ENCODE measurements at places on chromosomes 1 and 21.
A peak's percentile ranks its signal among the peaks of the same experiment; 100 is the strongest.

GRCh38 chr1:205172729-205173366 lies 38.7 kb downstream of the DSTYK start:
- no peak for DNase-seq

- no peak for DNase-seq
Measured at GRCh38 chr1:244052016-244052727, 1.1 kb downstream of the ZBTB18 start.

GRCh38 chr21:33028773-33029384 lies 3.1 kb downstream of the OLIG2 start:
- no peak for DNase-seq

DNA sequence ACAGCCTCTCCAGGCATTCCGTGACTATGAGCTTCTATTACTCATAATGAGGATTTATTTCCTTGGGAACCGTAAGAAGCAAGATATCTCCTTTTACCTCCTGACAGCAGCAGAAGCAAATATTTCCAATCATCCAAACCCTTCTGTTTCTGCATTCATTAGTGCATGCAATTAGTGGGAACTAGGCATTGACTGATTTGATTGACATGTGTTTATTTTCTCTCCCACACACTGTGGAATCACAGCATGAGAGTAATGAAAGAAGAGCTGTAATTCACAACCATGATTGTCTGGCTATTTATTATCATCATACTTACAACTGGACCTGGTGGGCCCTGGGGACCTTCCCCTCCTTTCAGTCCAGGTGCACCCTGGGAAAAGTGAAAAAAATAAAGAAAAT lies 146.8 kb downstream of the COL11A1 start:
- no peak for DNase-seq

GRCh38 chr1:51652599-51652998 lies 35.7 kb downstream of the OSBPL9 start:
- no peak for DNase-seq

- DNase-seq, result no peak
Measured at GRCh38 chr1:56866656-56867055, 12.1 kb downstream of the C8A start.

GRCh38 chr1:155942578-155943141 lies 1.2 kb downstream of the RXFP4 start:
- DNase-seq, result no peak

DNA sequence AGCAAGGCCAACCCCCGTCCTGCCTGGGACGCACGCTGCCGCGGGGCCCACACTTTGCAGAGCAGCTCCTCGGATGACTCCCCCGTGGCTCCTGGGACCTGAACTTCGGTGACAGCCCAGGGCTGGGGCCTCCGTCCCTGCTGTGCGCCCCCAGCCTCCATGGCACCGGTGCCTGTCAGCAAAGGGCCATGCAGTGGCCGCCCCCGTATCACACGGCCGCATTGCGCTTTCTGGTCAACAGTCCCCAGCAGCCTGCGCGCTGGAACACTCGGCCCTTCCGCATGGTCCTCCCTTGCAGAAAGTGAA lies 18.0 kb downstream of the NADK start:
- no peak for DNase-seq

GRCh38 chr1:44664730-44665370 lies 9.4 kb downstream of the TMEM53 start:
- DNase-seq, result peak; percentile 18

GRCh38 chr1:4696161-4696745 lies 41.8 kb downstream of the AJAP1 start:
- DNase-seq, result no peak

- DNase-seq, result no peak
Measured at GRCh38 chr1:186129758-186130157, 245.3 kb downstream of the TPR start.

GRCh38 chr21:19844334-19844733 lies 1153.9 kb upstream of the NCAM2 start:
- no peak for DNase-seq

DNA sequence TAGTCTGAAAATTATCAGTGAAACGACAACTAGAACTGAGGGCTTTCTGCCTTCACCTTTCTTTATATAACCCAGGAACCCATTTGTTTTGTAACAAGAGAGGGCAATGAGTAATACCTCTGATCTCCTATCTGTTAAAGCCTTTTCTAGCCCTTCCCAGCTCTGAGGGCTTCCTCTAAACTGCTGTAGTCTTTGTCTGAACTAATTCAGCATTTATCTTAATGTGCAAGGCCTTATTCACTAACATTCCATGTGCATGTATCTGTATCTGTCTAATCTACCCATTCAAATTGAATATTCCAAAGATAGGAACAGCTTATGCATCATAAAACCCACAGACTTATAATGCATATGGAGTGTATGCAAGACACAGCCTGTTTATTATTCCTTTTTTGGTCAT lies 167.1 kb downstream of the LYPLAL1 start:
- DNase-seq, result no peak

DNA sequence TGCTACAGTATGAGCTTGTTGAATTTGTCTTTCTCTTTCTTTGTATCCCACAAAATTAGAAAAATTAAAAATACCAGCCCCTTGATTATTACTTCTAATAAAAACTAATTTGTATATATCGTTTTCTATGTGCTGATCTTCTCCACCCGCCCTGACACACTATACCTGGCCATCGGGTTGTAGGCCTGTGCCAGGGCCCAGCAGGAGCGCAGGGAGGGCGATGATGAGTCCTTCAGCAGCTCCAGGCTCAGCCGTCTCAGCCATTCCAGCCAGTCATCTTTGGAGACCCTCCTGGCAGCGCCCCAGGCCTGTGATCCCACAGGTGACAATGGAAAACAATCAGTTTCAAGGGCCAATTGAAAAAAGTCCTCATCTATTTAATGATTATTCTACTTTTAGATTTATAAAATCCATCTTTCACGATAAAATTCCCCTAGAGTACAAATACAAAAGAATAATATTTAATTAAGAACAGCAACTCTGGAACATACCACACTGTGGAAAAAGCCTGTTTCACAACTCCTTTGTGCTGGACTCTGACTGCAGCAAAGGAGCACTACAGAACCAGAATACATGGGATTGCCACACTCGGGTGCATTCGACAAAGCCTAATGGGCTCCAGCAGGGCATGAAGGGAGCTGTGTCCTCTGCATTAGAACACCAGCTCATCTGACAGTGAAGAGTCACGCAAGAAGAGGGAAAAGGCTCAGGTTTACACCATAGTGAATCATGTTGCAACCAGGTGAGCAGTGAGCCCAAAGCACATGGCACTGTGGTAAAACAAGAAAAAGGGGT lies 15.4 kb downstream of the ANGPTL7 start:
- DNase-seq, result no peak

- no peak for DNase-seq
Measured at GRCh38 chr1:36269408-36269838, 36.7 kb upstream of the SH3D21 start.

DNA sequence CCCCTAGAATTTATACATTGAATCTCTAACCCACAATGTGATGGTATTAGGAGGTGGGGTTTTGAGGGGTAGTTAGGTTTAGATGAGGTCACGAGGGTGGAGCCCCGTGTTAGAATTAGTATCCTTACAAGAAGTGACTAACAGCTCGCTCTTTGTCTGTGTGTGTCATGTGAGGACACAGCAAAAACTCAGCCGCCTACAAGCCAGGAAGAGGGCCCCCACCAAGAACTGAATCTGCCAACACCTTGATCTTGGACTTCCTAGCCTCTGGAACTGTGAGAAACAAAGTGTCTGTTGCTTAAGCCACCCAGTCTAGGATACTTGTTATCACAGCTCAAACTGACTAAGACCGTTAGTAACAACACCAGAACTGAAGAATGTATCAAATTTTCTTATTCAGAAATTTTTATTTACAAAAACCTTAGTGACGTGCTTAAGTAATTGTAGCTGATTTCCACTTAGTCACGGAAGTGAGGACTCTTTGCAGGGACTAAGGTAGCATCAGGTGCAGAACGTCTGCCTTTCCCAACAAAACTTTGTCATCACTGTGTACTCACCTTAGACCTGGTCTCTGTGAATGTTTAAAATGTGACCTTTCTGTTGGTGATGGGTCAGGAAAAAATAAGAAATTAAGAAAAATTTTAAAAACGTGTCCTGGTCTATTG lies 24.5 kb upstream of the LRRC8C start:
- peak; percentile 58 for DNase-seq

DNA sequence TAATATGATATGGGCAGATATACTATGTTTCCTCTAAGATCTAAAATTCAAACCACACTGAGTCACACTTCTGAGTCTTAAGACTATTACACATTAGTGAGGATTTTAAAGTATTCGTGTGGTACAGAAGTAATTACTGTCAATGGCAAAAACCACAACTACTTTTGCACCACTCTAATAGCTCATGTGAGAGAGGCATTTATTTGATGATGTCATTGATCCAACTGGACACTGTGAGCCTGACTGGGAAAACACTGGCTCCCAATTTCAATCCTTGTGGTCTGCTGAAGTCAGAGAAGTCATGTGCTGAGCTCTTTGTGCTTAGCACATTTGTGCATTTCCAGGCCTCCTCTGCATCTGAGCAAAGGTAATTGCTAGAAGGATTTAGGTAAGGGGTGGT lies 377.8 kb downstream of the USH2A start:
- no peak for DNase-seq

DNA sequence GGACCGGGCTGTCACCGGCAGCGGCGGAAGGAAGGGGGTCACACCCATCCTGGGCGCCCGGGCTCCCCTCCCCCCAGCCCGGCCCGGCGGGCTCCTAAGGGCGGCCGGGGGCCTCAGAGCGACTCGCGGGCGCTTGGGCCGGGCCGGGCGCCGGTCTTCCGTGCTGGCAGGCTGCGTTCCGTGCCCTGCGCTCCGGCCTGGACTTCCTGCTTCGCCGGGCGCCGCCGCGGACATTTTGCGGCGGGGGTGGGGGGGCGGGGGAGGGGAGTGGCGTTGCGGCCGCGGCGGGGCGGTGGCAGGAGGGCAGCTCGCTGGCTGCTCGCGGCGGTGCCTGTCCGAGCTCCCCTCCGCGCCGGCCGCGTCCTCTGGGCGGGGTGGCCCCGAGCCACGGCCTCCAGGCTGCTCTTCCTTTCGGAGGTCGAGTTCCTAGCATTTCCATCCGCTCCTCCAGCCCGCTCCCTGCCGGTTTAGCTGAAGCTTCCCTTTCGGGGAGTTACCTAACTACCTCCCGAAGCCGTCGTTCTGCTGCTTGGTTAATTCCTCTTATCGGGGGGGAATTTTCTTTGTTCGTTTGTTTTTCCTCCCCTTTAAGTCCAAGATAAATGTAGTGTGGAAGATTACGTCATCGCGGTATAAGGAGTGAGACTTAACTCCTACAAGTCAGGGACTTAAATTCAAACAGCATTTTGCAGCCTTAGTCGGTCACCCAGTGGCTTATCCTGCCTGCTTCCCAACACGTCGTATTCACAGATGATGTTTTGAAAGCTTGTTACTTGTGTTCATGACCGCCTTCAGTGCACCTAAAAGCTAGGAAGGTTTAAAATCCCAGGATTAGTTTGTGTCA lies 730 bp downstream of the CDC42 start:
- DNase-seq, result peak; percentile 7

DNA sequence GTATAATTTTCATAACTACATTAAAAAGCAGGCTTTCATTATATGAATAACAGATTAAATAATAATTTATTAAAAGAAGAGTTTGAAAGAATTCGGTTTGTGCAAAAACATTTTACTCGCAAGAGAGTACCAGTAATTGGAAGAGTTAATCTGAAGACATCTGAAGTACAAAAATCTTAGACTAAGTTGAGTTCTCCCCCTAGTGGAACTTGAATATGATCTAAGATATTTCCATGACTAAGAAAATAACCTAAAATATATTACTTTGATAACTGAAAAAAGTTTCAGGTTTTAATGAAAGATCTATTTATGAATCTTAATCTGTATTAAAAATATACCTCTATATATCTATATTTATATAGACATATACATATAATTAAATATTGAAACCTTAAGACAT lies 112.5 kb upstream of the GFI1 start:
- DNase-seq, result no peak

DNA sequence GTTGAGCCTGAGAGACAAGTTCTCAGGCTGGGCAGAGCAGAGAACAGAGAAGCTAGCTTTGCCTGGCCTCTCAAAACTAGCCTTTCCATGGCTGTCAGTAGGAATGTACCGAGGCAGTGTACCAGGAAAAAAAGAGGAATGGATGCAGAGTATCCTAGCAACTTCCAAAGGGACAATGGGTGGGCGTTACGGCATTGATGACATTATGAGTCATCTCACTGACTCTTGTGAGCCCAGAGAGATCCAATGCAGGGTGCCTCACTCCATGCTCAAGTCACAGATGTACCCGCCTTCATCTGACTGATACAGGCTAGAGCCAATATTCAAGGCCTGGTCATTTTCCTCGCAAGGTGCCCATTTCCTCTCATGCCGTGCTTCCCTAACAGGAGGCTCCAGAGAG lies 51.4 kb upstream of the C8B start:
- no peak for DNase-seq

DNA sequence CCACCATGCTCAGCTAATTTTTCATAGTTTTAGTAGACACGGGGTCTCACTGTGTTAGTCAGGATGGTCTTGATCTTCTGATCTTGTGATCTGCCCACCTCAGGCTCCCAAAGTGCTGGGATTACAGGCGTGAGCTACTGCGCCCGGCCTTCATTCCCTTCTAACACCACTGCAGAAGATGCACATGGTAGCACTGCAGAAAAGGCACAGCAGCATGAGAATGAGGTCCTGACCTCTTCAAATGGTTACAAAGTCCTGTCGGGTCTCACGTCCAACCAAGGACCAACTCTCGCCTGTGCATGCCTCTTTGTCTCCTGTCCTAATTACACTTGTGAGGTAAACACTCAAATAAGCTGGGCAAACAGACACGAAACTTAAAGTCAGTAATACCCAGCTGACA lies 83.0 kb upstream of the GCLM start:
- no peak for DNase-seq

DNA sequence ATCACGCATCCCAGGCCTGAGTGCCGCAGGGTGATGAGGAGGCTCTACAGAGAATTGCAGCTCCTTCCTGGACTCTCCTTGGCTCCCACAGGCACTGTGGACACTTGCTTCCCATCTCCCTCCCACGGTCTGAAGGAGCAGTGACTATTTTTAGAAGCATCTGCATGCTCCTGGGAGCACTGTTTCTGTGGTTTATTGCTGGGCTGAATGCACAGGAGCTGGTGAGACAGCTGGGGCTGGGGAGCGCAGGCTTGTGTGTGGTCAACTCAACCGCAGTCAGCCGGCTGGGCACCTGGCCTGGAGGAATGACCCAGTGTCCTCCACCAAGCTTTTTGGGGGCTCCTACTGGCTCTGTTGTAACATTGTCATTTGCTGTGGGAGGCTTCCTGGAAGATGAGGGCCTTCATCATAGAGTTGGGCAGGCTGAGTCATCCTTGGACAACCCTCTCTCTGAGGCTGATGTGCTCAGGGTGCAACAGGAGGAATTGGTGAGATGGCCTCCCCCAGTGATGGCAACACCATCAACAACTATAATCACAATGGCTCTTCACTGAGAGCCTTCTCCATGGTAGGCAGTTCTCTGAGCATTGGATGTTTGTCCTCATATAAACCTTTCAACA lies 1.7 kb downstream of the NFASC start:
- no peak for DNase-seq

- no peak for DNase-seq
Measured at GRCh38 chr1:10785728-10786638, 10.5 kb downstream of the CASZ1 start.

DNA sequence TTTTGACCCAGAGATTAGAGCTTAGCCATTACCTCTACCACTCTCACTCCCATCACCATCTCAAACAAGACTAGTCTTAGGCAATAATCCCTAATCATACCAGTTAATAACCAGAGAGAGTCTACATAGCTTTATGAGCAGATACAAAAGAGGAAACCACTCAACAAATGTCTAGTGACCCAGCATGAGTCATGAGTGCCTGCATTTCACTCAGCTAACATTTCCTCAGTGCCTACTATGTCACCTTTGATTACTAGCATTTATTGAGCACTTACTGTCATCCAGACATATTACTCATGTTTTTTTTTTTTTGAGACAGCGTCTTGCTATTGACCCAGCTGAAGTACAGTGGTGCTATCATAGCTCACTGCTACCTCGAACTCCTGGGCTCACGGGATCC lies 35.9 kb upstream of the GALNT2 start:
- no peak for DNase-seq

All from stimulated activated CD4-positive, alpha-beta T cell treated with anti-CD3 and anti-CD28 coated beads, TNF-alpha, amount 100 ng/mL, for 4 hours (primary cell).